ENCODE measurements at places on chromosomes 5 and 9. TPM values are rescaled to one million over a fixed set of nuclear protein-coding genes. Genes with fewer than 3 reads are reported as not detected.

Gene PCDHA6
- total RNA-seq: 0.20 TPM

DNA sequence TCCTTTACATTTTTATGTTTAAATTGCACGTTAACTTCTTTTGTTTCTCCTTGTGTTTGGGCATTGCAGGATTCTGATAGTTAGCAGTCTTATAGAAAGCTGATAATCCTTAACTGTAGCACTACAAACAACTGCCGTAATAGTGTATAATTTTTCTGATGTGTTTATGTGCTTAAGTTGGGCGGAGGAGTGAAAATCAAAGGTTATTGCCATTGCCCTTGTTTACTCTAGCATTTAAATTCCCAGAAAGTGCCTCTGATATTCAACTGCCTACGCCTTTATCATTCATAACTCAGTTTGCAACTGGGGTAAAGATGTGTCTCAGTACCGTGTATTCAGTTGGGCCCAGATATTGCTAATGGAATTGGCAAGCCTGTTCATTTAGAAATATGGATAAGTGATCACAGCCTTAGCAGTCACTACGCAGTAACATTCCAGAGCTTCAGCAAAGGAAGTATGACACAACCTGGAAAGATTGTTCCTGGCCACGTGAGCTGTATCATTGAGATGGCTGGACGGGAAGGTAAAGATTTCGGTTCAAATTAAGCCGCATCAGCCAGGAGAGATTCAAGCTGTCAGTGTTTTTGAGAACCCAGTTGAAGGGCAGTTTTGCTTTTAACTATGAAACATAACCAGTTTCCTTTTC lies 28.1 kb upstream of the LRRTM2 start:
- no peak for DNase-seq

DNA sequence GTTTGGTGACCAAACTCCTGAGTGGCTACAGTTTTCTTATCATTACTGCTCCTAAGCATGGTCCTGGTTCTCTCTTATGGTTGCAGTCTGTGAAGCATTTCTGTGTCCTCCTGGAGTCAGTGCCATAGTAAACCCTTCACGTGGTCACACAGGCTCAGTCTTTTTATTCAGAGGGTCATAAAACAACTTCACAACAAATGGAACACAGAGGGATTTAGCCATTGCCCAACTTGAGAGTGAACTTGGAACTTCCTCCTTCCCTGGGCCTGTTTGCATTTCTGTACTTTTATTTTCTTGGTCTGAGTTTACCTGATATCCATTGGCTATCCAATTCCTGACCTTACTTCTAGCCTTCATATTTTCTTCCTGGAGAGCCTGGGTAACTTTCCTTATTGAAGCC lies 144.9 kb downstream of the CCDC192 start:
- no peak for DNase-seq

DNA sequence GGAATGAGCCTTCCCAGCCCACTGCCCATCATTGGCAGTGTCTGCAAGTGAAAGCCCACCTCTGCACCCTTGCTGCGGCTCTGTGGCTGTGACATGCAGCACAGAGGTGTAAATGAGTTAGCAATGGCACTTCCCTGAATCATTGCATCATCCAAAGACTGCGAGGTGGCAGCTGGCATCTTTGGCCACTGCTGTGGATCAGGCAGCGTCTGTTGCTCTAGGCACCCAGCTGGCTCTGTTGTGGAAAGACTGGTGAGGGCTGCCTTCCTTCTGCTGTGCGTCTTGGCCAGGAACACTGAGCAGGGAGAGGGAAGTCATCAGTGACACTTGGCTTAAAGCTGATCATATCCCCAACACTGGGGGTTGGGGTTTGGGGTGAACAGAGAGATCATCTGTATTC lies 64.5 kb downstream of the MFAP3 start:
- DNase-seq: no peak

DNA sequence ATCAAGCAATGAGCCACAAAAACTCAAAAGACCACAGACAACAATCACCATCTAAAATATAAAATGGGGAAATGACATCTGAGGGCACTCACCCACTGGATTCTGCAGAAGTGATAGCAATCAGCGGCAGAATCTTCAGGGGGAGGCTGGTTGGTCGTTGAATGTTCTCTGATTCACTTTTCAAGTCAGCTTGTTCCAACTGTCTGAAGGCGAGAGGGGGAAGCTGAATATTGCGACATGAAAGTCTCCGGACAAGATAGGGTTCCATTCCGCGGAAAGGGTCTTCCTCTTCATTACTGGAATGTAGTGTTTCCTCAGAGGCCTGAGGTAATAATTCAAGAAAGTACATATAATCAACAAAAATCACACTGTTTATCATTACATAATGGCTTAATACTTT lies 94.9 kb upstream of the PDE4D start:
- no peak for DNase-seq

DNA sequence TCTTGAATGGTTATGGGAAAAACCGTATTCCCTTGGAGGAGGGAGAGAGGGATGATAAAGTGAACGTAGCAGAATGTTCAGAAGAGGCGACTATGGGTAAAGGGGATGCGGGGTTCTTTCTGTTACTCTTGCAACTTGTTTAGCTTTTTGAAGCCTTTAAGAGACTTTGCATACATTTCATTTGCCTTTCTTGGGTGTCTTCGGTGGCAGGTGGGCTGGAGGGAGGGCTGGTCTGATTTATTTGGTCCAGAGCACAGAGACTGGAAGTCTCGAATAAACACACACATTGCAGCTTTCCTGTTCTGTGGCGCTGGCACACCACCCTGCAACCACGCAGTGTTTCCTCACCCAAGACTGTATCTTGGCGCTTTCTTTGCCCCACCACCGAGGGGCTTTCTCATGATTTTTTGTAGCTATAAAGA lies 23.2 kb downstream of the TTF1 start:
- no peak for DNase-seq

- DNase-seq: no peak
Observed at GRCh38 chr5:60404171-60404570, 295.8 kb downstream of the DEPDC1B start.
